ENCODE measurements at places on chromosomes 13 and 19. TPM values are rescaled to one million over a fixed set of nuclear protein-coding genes. Genes with fewer than 3 reads are reported as not detected.
A peak's percentile ranks its signal among the peaks of the same experiment; 100 is the strongest.

DNA sequence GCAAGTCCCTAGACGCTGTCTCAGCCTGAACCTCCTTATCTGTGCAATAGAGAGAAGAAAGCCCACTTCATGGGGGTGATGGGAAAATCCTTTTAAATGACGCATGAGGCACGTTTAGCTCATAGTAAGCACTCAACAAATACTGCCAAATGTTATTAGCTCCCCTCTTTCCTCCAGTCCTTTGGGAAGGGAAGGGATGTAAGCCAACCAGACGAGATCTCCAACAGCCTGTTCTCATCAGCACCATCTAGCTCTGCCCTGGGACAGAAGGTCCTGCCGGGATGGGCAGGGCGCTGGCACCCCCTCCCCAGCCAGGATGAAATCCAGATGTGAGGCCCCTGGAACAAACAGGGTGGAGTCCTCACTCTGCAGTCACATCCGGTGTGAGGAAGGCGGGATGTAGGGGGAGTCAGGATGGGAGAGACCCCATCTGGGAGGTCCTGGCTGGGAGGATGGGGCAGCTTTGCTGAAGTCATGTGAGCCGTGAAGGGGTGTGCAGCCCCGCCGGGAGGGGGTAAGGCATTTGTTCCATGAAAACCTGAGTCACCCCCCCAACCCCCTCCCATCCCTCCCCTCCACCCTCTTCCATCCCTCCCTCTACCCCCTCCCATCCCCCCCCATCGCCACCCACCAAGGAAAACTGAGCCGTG lies 4.6 kb downstream of the S1PR2 start:
- DNase-seq: peak; percentile 95

- DNase-seq: no peak
Measured at GRCh38 chr13:61728471-61728870, 312.8 kb upstream of the PCDH20 start.

KCTD15 gene
- 117 TPM for total RNA-seq

DNA sequence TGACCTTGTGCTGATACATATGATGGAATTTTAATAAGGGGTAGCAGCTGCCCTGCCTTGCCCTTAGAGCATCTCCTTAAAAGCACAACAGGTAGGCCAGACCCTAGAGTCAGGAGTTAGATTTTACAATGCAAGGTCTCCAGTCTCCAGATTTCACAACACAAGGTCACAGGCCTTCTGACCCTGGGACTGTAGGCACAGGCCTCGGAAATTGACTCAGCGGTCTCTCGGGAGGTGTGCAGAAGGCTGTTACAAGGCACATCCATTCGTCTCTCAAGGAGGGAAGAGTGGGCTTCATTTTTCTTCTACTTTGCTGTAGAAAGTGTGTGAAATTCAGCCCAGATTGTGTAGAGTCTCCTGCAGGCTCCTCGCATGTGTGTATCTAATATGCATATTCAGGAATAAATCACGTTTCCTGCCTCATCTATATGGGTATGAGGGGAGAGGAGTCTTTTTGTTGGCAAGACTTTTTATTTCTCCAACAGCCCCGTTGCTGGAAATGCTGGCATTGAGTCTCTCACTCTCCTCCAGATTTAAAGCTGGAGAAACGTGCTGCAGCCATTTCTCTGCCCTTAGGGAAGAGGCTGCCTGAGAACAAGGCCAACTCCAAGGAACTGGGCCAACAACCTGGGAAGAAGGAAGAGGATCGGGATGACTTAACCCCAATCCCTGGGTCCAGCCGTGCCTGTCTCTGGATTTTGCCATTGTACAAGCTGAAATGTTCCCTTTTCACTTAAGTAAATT lies 24.5 kb downstream of the UQCRFS1 start:
- DNase-seq: no peak

DNA sequence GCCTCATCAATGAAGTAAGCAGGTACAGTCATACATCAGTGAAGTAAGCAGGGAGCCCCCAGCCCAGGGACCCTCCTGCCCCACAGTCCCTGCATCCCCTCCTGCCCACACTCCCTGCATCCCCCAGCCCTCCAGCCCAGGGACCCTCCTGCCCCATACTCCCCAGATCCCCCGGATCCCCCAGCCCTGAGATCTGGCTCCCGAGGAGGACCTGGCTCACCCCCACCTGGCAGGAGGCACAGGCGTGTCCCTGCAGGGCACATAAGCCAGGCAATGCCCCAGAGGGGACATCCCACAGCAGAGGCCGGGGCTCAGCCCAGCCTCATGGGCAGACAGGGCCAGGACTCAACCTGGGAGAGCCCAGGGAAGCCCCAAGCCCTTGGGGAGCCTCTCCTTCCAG lies 53.6 kb upstream of the TPM4 start:
- no peak for DNase-seq

DNA sequence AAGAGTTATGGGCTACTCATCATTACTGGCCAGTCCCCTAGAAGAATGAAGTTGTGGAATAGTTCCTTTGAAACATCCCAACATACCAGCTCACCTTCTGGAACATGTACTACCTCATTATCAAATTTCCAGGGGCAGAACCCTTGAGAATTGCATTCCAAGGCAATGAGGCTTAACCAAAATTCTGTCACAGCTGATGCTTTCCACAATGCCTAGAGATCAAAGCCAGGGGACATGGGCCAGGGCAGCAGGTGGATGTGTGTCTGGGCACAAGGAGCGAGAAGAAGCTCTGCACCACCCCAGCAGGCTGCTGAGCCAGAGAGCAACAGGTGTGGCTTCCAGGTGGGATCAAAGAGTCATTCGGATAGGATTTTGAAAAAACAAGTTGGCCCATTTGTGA lies 362.1 kb downstream of the EFNB2 start:
- no peak for DNase-seq

MEIOSIN gene
- total RNA-seq: not detected

DNA sequence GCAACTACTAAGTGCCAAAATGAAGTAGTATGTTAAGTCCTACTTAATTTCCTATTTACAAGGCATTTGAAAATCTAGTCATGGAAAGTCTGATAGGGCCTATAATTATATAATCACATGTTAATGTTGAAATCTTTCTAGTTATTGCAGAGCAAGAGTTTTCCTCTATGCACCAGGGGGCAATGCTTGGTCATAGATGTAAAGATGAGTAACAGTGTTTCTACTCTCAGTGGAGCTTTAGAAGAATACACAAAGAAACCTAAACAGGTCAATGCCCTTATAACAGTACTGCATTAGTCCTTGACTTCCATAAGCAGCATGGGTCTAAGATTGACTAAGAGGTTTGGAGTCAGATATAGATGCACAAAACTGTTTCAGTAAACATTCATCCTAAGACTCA lies 218.7 kb downstream of the KCTD12 start:
- no peak for DNase-seq

DNA sequence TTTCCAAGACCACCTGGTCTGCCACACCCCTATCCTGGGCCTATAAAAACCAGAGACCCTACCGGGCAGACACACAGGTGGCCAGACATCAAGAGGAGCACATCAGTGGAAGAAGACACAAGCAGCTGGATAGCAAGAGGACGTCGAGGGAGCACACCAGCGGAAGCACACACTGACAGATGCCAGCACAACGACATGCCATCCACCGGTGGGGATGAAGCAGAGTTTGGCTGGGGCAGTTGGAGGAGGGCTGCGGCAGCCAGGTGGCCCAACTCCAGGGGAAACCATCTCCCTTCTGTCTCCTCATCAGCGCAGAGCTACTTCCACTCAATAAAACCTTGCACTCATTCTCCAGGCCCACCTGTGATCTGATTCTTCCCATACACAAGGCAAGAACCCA lies 200.6 kb downstream of the PCDH17 start:
- DNase-seq: no peak

DNA sequence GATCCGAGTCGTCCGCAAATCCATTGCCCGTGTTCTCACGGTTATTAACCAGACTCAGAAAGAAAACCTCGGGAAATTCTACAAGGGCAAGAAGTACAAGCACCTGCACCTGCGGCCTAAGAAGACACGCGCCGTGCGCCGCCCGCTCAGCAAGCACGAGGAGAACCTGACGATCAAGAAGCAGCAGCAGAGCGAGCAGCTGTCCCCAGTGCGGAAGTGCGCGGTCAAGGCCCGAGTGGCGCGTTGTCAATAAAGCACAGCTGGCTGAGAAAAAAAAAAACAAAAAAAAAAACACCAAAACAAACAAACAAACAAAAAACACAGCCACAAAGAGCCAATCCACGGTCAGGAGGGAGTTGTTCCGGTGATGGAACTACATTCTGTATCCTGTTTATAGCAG lies 4.7 kb upstream of the GNA15 start:
- no peak for DNase-seq

DNA sequence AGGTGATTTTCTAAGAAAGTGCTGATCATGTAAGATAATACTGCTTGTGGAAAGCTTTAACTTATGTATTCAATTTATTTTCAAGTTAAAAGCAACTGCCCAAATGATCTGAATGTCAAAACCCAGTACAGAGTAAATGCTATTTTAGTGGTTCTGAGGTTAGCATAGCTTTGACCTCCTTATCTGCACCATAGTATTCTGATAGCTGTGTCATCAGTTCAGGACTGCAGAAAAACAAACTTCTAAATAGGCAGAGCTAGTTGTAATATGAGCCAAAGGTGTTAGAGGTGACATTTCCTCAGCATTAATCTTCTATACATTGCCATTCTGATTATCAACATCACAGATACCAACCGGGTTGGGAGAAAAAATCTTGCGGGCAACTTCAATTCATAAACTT lies 758.7 kb downstream of the SLITRK5 start:
- DNase-seq: no peak
